ENCODE measurements at places on chromosomes 1 and 21. TPM values are rescaled to one million over a fixed set of nuclear protein-coding genes. Genes with fewer than 3 reads are reported as not detected.

GRCh38 chr1:51569284-51570062 lies 47.4 kb upstream of the OSBPL9 start:
- DNase-seq = peak; percentile 37
- H3K36me3 ChIP-seq = no peaks in the 10 kb centered on the region
- no peaks in the 10 kb centered on the region for H3K27me3 ChIP-seq
- H3K4me3 ChIP-seq = peak overlapping the region; percentile 3
- peaks cover 22% of the 10 kb centered on the region for H3K4me1 ChIP-seq

- H3K27ac ChIP-seq = no peak overlapping the region
- H3K4me3 ChIP-seq = no peak overlapping the region
- H3K27me3 ChIP-seq = no peaks in the 10 kb centered on the region
- peak; percentile 23 for DNase-seq
- no peaks in the 10 kb centered on the region for H3K36me3 ChIP-seq
These were observed 215.5 kb downstream of the KCNJ6 start for GRCh38 chr21:37700641-37701202.

GRCh38 chr1:61293986-61294504 lies 211.7 kb downstream of the NFIA start:
- DNase-seq = no peak
- H3K27me3 ChIP-seq = no peaks in the 10 kb centered on the region
- H3K4me3 ChIP-seq = no peak overlapping the region
- no peaks in the 10 kb centered on the region for H3K36me3 ChIP-seq
- H3K27ac ChIP-seq = no peak overlapping the region

DNA sequence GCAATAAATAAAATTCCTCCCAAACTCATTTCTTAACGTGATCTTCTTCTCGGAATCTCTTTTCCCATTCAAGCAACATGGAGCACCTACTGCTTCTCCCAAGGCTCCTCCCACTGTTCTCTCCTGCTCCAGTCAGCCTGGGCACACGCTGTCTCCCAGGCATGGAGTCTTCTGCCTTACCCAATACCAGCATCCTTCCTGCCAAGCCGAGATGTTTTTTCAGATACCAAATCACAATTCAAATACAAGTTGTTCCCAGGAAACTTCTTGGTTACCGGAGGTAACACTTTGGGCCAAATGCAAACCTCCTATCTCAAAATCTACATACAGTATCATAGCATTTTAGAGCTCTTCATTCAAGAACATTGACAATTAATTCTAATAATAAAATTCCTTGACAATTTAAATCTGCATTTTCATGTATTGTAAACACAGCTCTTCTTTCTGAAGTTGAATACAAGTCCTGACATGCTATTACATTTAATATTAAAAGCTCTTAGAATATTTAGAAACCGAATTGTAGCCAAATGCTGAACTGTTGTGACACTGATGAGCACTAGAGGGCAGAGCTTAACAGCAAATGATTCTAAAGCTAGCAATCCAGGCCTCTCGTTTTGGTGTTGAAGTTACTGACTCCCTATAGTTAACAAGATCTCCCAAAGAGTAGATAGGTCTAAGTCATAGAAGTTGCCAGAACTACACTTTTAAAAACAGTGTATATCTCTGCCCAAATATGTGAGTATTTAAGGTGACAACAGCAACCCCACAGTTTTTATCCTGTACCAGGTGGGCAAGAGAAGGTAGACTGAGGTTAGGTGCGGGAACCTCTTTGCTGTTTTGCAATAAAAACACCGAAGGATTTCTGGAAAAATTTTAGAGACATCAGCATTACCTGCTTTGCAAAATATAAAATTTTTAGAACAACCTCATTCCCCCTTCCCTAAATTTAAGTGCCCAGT lies 52.3 kb downstream of the BCAR3 start:
- no peak overlapping the region for H3K27ac ChIP-seq
- peak; percentile 63 for DNase-seq
- no peak overlapping the region for H3K4me3 ChIP-seq
- no peaks in the 10 kb centered on the region for H3K4me1 ChIP-seq
- H3K27me3 ChIP-seq = no peaks in the 10 kb centered on the region

DNA sequence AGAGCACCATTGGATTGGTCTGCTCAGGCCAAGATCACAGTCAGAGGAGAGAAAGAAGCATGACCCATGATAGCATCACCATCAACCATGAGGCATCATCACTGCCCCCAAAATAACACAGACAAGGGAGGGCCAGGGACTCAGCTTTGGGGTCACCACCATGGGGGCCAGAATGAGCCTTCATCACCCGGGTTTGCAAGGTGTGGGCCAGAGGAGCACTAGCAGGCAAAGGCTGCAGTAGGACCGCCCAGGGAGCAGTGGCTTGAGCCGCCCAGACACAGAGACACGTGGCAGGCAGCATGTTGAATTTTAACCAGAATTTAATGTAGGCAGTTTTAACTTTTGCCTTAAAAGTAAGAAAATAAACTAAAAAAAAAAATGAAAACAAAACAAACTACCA lies 53.7 kb upstream of the TMPRSS2 start:
- no peak overlapping the region for H3K4me3 ChIP-seq
- no peak for DNase-seq
- no peaks in the 10 kb centered on the region for H3K27me3 ChIP-seq
- no peak overlapping the region for H3K27ac ChIP-seq
- H3K4me1 ChIP-seq = no peaks in the 10 kb centered on the region
- no peaks in the 10 kb centered on the region for H3K36me3 ChIP-seq

GRCh38 chr1:247089616-247090375 lies 11.2 kb upstream of the ZNF670 start:
- H3K4me1 ChIP-seq = no peaks in the 10 kb centered on the region
- no peaks in the 10 kb centered on the region for H3K36me3 ChIP-seq
- no peak for DNase-seq

- no peaks in the 10 kb centered on the region for H3K36me3 ChIP-seq
- no peak overlapping the region for H3K4me3 ChIP-seq
- no peak for DNase-seq
- no peak overlapping the region for H3K27ac ChIP-seq
- H3K27me3 ChIP-seq = no peaks in the 10 kb centered on the region
These were observed 42.8 kb downstream of the ELK4 start for GRCh38 chr1:205589046-205589445.

- H3K4me3 ChIP-seq = no peak overlapping the region
- H3K4me1 ChIP-seq = no peaks in the 10 kb centered on the region
- H3K27ac ChIP-seq = no peak overlapping the region
- no peaks in the 10 kb centered on the region for H3K27me3 ChIP-seq
These were observed 183.2 kb upstream of the ZRANB2 start for GRCh38 chr1:71264039-71264438.

- peaks cover 43% of the 10 kb centered on the region for H3K4me1 ChIP-seq
- no peaks in the 10 kb centered on the region for H3K27me3 ChIP-seq
- H3K4me3 ChIP-seq = no peak overlapping the region
- no peak overlapping the region for H3K27ac ChIP-seq
These were observed 2.4 kb upstream of the CCT8 start for GRCh38 chr21:29075706-29076466.

DNA sequence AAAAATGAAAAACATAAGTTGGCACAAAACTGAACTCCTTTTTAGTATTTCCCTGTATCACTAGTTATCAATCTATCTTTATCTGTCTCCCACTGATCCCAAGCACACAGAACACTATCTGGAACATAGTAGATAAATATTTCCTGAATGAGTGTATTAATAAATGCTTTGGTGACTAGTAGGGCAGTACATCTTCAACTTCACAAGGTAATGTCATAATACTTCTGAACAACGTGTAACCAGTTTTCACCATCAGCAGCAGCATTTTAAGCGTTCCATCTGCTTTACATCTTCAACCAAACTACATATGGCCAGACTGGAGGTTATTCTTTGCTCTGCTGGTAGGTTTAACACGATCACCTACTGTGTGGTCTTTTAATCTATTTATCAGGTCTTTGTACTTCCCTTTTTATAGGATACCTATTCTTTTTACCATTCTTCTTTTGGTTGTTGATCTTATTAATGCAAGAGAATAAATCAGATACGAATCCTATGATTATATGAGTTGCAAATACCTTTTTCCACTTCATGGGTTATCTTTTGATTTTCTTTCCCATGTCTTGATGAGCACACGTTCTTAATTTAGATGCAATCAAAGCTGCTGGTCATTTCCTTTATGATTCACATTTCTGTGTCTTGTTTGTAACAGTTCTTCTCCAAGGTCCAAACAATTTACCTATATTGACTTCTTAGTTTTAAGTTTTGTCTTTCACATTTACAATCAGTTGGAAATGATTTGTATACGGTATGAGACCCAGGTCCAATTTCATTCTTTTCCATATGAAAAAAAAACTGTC lies 16.3 kb downstream of the GPBP1L1 start:
- no peak for DNase-seq
- H3K27ac ChIP-seq = no peak overlapping the region
- H3K36me3 ChIP-seq = no peaks in the 10 kb centered on the region
- H3K27me3 ChIP-seq = no peaks in the 10 kb centered on the region
- peaks cover 11% of the 10 kb centered on the region for H3K4me1 ChIP-seq

GRCh38 chr1:97907886-97908285 lies 12.9 kb downstream of the DPYD start:
- H3K4me1 ChIP-seq = peaks cover 6% of the 10 kb centered on the region
- H3K36me3 ChIP-seq = no peaks in the 10 kb centered on the region
- DNase-seq = no peak
- H3K27ac ChIP-seq = no peak overlapping the region
- no peaks in the 10 kb centered on the region for H3K27me3 ChIP-seq

DNA sequence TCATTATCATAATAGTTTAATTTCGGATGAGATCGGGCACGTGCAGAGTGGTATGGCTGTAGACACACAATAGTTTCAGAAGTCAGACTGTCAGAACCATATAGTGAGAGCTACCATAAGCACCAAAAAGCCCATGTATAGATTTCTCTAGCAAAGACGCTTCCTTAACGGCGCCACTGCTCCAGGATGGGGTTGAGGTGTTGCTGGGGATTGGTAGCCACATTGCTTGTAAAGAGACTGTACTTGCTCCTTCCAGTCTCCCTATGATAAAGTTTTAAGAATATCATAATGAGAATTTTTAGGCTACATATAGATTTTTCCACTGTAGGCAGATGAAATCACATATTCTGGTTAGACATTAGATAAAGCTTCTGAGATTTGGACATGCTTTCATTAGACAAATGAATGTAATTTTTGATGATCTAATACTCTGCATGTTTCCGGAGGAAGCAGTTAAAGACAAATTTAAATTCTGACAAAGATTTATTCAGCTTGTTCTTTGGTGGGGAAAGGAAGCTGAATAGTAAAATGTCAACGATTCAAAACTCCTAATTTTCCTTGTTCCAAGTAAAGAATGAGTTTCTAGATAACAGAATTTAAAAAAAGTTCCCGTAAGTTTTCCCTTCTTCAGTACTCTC lies 77.7 kb downstream of the MAP3K7CL start:
- no peak for DNase-seq
- H3K27ac ChIP-seq = no peak overlapping the region
- H3K36me3 ChIP-seq = no peaks in the 10 kb centered on the region
- no peak overlapping the region for H3K4me3 ChIP-seq
- no peaks in the 10 kb centered on the region for H3K27me3 ChIP-seq

GRCh38 chr1:68378296-68379084 lies 71.3 kb downstream of the RPE65 start:
- H3K27ac ChIP-seq = no peak overlapping the region
- H3K27me3 ChIP-seq = no peaks in the 10 kb centered on the region
- H3K4me1 ChIP-seq = no peaks in the 10 kb centered on the region
- H3K4me3 ChIP-seq = no peak overlapping the region

GRCh38 chr1:67824766-67825165 lies 8.5 kb downstream of the GNG12 start:
- no peak for DNase-seq
- no peaks in the 10 kb centered on the region for H3K36me3 ChIP-seq
- H3K27me3 ChIP-seq = no peaks in the 10 kb centered on the region
- no peak overlapping the region for H3K27ac ChIP-seq
- no peak overlapping the region for H3K4me3 ChIP-seq

The TRIM46 gene
- 4.0 TPM for total RNA-seq

The OBSCN gene
- total RNA-seq = 24.5 TPM

The SCYL3 gene
- 15.8 TPM for total RNA-seq

The F13B gene
- not detected for total RNA-seq

The PARS2 gene
- total RNA-seq = 4.8 TPM

The TARBP1 gene
- total RNA-seq = 45.8 TPM

The PAQR6 gene
- total RNA-seq = 1.4 TPM

The KCNE1 gene
- 9.2 TPM for total RNA-seq

The CD247 gene
- 466 TPM for total RNA-seq

All from naive thymus-derived CD4-positive, alpha-beta T cell (primary cell).